ENCODE measurements at places on chromosomes 3 and 15.

GRCh38 chr15:75455424-75455981, 4.0 kb upstream of the SIN3A start:
- DNase-seq, result peak; percentile 86

DNA sequence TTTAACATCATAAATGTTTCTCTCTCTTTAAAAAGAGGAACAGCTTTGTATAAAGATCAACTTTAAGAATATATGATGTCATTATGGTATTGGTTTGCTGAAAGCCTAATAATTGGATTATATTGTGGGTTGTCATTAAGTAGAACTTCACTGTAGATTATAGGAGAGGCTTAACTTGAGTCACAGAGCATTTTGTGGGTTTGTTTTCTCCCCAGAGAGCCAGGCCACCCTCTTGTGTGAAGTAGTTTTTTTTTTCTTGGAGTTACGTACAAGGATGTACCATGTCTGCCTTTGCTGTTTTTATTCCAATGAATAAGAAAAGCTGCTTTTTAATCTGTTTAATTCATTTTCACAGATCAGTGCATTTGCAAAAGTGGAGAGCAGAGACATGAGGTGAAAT, 354.8 kb upstream of the TBL1XR1 start:
- DNase-seq, result no peak

DNA sequence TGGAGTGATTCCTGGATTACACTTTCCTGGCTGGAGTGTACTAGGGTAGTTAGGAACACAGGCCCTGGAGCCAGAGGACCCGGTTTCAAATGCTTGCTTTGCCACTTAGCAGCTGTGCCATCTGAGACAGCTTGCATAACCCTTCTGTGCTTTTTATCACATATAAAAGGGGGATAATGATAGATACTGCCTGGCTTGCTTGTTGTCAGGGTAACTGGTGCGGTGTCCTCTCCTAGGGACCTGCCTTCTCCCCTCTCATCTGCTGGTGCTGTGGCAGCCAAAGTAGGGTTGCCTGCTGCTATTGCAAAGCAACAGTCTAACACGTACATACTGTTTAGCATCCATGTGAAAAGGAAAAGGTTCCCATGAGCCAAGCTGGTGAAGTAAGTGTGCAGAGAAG, 137.8 kb downstream of the LRTM1 start:
- DNase-seq, result no peak

GRCh38 chr3:105835606-105836005, 33.2 kb downstream of the CBLB start:
- DNase-seq, result no peak

GRCh38 chr3:99774467-99774866, 43.2 kb upstream of the CMSS1 start:
- DNase-seq, result peak; percentile 55

- no peak for DNase-seq
These were observed 118.8 kb upstream of the GALNT15 start for GRCh38 chr3:16055606-16056211.
